Inflammatory macrophage treated with lipopolysaccharide for 4 hours (primary cell): ENCODE measurements at places on chromosomes 5 and 9.
A peak's percentile ranks its signal among the peaks of the same experiment; 100 is the strongest.

- DNase-seq: peak; percentile 93
Observed at GRCh38 chr5:135214897-135215616, 181.0 kb upstream of the PITX1 start.

DNA sequence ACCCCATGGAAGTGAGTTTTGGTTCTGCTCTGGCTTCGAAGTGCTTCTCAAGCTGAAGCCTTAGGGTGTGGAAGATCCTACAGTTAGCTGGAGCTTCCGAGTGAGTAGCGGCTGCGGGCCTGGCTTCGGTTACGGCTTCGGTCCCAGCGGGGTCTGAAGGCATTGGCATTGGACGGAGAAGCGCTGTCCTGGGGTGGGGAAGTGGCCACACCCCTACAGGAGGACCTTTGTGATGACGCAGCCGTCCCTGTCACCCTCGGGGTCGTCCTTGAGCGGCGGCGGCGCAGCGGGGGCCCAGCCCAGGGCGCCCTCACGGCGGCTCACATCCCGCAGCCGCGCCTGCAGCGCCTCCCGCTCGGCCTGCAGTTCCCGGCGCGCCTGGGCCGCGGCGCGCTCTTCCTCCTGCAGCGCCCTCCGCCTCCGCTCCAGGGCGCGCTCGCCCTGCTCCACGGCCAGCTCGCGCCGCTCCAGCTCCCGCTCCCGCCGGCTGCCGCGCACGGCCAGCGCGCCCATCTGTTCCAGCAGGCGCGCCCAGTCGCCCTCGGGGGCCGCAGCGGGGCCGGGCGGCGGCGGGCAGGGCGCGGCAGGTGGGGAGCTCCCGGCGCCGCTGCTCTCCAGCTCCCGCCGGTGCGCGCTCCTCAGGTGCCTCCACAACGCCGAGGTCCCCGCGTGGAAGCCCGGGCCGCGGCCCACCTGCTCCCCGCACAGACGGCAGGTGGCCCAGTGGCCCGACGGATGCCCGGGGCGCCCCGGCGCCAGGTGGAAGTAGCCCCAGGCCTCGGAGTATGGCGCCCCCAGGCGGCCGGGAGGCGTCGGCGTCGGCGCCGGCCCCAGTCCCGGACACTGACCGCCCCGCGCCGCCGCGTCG is 9.9 kb downstream of the ZBED3 start:
- DNase-seq: peak; percentile 73

DNA sequence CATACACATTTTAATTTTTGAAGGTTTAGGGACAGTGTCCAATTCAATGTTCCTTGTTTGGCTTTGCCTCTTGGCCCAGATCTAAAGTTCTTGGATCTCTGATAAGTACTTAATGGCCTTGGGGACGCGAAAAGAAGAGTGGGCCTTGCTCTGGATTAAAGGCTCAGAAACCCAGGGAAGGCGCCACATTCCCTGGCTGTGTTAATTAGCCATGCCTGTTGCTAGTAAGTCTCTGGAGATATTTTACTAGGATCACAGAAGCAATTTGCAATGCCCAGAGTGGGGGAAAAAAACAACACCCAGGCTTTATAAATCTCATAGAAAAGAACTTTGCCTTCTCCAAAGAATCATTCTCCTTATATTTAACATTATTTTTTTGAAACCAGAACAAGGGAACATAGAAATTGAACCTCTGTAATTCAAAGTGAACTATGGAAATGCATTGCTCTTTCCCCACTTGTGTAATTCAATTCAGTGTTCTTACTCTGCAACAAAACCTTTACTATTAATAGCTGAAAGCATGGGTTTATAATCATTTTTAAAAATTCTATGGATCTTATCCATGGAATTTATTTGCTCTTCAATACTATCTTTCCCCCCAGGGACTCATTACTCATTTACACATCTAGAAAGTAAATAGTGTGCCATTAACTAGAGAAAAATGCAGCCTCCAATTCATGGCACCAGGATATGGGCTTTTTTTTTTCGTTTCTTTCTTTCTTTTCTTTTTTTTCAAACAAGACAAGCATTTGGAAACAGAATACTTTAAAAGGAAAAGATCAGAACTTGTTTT is 172.2 kb upstream of the ANKRD55 start:
- no peak for DNase-seq

DNA sequence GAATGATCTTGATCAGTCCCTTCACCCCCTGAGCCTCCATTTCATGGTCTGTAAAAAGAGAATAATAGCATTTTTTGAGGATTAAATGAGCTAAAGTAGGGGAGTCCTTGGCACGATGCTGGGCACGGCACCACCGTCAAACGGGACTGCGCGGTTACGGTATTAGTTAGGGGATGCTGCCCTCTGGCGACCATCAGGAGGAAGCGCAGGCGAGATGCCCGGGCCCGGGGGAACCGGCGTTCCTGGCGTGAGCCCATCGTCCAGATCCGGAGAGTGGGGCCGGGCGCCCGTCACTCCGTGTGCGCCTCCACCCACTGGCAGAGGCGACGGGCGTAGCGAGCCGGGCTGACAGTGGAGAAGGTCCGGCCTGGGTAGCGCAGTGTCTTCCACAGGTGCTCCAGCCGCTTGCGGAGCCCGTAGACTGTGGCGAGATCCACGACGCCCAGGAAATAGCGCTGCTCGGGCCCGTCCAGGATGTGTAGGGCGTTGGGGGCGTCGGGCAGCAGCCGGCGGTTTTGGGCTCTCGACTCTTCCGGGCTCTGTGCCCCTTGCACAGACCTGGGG is 4.8 kb upstream of the ST6GALNAC4 start:
- peak; percentile 40 for DNase-seq
